Inflammatory macrophage (primary cell): ENCODE measurements at places on chromosomes 5 and 9.

- DNase-seq: no peak
Observed at GRCh38 chr5:139946006-139946405, 97.1 kb downstream of the NRG2 start.

- no peak for DNase-seq
Observed at GRCh38 chr5:19855031-19855430, 133.0 kb downstream of the CDH18 start.

GRCh38 chr9:136848393-136849037 lies 694 bp upstream of the PHPT1 start:
- no peak for DNase-seq

- no peak for DNase-seq
Observed at GRCh38 chr5:115392611-115393010, 96.2 kb upstream of the CCDC112 start.

DNA sequence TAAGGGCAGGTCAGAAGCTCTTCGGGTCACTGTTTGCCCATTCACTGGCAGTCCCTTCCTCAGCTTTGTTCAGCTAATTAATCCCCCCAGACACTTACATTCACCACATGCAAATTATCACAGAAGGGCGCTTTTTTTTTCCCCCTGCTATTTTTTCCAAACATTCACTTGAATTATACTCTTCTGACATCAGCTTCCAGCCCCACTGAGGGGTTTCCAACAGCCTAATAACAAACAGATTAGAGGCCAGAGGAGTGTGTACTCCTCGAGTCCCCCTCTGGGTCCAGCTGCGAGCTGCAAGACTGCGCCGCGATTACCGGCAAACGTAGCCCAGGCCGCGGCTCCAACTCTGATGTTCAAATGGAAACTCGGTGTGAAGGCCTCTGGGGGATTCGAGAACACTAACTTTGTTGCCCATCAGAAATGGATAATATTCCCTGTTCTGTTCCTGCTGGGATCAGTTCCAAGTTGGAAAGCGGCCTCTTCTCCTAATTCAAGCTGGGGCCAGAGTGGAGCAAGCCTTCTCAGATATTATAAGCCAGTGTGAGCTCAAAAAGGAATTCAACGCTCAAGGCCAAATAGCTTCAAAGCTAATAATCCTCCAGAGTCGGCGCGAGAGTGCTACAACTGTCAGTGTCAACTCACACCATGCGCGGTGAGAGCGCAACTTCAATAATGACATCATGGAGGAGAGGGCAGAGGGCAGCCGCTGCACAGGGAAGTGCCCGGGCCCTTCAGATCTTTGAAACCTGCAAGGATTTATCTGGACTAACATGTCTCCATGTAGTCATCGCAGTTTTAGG lies 560.8 kb downstream of the BNC2 start:
- DNase-seq: no peak

GRCh38 chr5:134327327-134327726 lies 39.6 kb downstream of the CDKL3 start:
- DNase-seq: no peak

DNA sequence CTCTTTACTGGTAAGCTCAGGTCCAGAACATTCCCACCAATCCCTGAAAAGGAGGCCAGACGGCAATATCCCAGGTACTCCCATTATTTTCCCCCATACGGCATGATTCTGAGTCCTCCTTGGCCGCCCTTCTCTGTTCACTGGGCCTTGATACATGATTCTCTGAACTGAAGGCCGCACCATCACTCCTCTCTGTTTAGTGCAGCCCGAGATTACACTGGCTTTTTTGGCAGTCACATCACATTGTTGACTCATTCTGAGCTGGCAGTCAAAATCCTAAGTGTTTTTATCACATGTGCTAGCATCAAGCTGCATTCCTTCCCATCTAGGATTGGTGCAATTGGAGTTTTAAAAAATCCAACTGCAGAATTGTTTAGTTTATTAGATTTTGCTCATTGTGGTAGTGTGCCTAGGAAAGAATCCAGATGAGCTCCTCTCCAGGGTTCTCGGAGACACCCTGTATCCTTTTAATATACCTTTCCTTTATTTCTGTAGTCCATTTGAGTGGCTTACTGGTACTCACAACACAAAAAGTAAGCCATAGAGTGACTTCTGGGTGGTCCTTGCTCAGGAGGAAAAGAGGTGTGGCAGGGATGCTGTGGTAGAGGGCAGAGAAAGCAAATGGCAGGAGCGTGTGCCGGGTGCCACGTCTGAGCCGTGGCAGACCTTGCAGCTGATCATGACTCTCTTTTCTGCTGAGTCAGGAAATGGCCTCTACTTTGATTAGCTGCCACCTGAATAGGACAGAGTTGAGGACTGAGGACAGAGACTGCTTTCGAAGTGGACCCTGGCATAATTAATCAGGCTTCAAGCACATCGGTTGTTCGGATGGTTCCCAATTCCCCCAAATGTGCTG lies 121.1 kb upstream of the IL12B start:
- no peak for DNase-seq

DNA sequence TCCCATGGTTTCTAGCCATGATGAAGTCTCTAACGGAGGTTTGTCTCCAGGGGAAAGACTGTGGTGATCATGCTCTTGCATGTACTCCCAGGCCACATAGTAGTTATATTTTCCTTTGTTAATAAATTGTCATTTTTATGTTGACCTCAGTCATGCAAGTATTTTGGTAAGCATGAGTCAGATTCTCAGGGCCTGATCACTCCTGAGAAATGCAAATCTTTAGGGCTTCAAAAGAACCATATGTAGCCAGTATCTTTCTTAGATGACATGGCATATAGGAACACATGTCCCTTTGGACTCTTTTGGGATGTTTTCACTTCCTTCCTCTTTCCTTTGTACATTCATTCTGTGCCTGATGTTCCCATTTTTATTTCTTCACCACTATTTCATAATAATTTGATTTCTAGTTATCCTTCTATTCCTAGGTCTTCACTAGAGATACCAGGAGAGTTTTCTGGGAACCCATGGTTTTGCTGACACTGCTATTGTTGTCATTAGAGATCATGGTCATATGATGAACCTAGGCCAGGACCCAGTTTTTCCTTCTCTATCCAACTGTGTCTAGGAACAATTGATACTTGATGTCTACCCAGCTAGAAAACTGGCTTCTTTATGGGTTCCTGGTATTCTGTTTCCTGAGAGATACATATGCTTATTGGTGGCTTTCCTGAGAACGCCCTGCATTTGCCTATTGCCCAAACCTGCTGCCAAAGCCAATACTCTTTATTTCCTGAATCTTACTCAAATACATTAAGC lies 248.1 kb upstream of the NREP start:
- DNase-seq: peak; percentile 25

GRCh38 chr9:89247431-89248353 lies 63.3 kb upstream of the CKS2 start:
- no peak for DNase-seq

DNA sequence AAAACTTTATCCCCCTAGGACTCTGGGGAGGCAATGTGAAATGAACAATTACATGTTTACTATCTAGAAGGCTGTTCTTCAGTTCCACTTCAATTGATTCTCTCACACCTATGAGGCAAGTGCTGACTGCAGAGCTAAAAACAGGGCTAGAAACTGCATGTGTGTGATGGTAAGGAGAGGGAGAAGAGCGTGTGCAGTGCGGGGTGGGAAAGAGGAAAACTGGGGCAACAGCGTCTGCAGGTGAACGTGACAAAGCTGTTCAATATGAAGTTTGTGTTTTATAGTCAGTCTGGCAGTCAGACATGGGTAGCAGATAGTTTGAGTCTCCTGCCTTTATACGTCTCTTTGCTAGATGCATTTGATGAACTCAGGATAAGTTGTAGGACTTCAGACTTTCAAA lies 6.6 kb upstream of the COMMD10 start:
- no peak for DNase-seq

DNA sequence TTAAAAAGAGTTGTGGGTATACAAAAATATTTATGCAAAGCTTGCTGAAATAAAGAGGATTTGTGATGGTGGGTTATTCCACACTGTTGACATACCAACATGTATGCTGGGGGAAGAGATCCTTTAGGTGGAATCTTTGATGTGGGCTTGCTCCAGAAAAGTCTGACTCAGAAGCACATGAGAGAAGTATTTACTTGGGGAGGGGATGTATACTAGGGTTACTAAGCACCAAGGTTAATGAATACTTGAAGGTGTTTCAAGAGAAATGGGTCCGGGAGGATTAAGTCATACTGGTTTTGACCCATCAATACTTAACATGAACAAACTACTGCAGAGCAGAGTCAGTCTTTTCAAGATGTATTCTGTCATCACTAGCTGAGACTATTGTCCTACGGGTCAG lies 316.4 kb upstream of the GRIN3A start:
- no peak for DNase-seq

DNA sequence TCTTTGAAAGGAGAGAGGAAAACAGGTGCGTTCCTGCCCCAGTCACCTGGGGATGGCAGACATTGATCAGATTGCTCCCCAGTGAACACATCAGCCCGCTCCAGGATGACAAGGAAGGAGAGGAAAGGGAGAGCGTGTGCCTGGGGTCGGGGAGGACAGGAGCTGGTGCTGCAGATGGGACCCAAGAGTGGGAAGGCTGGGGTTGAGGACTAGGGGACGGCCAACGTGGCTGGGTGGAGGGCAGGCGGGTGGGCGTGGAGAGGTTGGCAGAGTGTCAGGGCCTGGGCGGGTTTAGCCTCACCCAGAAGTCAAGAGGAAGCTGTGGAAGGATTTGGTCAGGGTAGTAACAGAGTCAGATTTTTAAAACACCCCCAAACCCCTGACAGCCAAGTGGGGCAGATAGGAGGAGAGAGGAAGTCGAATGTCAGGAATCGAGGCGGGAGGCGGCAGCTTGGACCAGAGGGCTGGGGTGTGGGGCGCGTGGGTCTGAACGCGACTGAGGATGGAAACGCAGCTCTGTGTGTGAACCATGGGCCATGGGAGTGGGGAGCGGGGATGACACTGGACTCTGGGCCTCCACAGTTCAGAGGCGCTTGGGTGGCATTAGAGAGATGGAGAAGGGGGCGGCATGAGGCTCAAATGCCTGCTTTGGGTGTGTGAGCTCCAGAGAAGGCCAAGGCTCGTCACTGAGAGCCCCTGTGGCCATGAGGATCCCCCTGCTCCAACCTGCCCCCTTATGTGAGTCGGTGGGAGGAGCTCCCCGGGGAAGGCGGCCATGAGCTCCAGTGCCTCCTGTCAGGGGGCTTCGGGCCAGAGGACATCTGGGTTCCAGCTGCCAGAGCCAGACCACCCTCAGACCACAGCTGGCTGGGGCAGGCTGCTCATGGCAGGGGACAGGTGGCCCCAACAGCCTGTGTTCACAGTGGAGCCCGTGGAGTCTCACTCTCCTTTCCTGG lies 24.6 kb downstream of the LAMC3 start:
- no peak for DNase-seq

DNA sequence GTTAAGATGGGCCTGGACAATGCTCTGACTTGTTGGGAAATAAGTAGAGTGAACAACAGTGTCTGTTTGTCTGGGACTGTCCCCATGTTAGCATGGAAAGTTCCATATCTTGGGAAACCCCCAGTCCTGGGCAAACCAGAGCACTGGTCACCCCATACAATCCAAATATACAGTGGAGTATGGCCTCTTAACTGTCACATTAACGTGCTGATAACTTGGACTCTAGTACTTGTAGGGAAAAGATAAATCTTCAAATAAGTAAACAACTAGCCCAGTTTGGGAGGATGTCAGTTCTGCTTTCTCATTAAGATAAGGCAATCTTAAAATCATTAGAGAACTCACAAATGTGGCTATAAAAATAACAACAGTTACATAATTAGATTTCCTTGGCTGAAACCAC lies 47.6 kb upstream of the JAK2 start:
- peak; percentile 45 for DNase-seq

GRCh38 chr9:84758817-84759216 lies 89.3 kb downstream of the NTRK2 start:
- no peak for DNase-seq

DNA sequence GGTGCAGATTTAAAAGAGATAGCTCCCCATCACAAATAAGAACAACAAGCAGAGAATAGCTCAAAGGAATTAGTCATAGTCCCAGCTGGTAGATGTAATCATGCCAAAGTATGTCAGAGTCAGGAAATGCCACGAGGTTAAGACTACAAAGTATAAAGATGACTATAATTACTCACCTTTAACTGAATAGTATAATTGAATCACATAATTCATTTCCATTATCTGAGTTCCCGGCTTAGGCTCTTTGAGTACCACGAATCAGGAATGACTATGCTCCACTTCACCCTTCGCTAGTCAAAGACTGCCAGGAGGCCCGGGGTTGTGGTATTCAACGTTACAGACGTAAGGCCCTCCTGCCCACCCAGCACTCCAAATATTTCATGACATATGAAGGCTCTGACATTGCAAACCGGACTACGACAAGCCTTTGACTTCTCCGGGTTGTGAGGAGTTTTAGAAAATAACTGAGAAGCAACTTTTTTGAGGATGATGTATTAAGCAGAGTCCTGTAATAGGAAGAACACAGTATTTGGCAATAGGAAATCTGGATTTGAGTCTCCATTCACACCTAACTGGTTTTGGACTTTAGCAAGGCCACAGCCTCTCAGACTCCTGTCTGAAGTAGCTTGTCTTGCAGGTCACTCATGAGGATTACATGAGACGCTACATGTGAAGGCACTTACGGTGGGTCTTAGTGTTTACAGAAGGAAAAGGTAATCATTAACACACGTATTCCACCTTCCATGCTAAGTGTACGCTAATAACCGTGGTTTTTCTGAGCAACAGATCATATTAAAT lies 64.6 kb downstream of the ENC1 start:
- DNase-seq: no peak

DNA sequence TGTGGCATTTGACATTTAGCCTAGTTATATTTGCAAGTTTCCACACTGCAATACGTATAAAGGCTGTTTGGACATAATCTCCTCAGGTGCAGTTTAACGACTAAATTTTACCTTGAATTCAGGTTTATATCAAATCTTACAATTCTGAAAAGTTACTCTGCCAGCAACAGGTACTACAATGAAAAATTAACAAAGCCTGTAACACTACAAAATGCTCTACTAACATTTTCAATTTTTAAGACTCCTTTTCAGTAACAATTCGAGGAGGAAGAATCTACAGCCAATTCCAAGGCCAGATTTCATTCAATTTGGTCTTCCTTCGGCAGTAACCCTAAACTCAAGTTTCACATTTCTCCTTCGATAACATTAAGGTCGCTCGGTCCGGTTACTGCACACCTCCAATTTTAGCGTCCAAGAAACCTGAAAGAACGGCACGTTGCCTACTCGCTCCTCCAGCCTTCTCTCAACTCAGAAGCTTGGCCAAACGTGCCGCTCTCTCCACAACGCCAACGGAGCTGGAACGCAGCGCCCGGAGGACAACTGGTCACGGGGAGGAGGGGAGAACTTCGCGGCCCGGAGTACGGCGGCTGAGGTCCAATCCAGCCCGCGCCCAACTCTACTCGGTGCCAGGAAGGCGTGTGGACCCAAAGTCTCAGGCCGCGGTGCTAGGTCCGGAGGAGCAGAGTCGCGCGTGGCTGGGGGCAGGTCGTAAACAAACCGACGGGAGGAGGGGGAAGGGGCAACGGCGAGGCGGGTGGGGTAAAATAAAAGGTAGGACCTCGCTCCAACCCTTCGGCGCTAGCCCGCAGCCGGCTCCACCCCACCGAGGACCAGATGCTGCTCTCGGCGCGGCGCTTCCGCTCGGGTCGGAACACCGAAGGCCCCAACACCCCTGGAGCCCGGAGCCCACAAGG lies 681 bp downstream of the FNIP1 start:
- peak; percentile 33 for DNase-seq
